ENCODE measurements at places on chromosomes 5 and 9.

DNA sequence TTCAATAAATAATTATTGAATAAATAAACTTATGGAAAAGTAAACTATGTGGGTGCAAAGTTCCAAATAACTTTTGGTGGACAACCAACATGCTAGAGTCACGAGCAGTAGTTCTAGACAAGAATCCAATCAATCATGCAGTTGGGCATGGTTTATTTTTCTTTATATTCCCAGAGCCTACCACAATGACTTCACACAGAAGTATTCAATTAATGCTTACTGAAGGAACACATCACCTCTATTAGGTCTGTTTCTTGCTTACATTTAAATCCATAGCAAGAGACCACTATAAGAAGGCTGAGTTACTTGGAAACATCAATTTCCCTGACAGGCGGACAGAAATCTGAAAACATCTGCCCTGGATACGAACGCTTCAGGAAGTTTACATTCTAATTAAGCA, 214.2 kb downstream of the TMEM232 start:
- no peak for DNase-seq

GRCh38 chr5:144017631-144018030, 152.8 kb downstream of the YIPF5 start:
- no peak for DNase-seq

DNA sequence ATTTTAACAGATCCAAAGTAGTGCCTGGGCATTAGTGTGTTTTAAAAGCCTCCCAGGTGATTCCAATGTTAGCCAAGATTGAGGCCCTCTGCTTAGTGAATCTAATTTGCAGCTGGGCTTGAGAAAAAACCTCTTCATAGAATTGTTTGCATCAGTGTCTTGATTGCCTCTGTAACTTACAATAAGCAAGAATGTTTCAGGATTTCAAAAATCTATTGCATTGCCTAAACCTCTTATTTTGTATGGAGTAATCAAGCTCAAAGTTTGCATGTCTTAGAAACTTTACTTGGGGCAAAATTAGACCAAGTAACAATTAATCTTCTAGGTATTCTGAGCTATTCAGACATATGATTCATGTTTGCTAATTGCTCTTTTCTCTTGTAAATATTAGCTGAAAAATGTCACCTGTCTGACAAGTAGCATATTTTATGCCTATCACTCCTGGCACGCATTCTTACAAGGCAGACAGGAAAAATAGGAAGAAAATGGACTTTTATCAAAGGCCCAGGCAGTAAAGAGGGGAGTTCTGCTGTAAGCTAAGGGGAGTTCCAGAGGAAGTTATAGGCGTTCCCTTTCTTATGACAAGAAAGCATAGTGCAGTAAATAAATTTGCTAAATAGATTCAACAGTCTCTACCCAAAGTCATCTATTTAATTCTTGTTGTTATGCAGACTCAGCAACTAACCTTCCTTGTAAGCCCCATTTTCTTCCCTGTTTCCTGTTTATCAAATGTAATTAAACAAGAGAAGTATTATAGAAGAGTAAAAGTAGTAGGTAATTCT, 21.0 kb downstream of the PDCD1LG2 start:
- DNase-seq = no peak

GRCh38 chr5:141349917-141350619, at the start of gene PCDHGB1:
PCDHGB1 (plus strand) TSS chr5:141350099; CDS start chr5:141350261, 162 bp downstream.
- DNase-seq = peak; percentile 27

- DNase-seq = no peak
Observed at GRCh38 chr9:134200730-134201129, 36.4 kb upstream of the RNU6ATAC start.

DNA sequence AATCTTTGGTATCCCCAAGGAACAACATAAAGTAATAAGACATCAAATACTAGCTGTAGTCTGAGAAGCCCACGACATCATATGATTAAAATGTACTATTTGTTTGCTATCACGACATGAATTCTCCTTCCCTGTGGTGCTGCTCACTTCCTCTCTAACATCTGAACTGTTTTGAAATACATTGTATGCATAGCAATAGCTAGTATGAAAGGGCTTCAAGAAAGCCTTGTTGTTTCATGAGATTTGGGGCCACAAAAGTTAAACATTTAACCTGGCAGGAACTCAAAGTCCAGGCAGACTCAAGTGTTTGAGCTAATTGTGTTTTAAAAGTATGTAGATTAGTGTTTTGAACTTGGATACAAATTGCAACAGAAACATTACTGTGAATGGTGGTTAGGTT, 237.4 kb upstream of the PTGER4 start:
- no peak for DNase-seq

DNA sequence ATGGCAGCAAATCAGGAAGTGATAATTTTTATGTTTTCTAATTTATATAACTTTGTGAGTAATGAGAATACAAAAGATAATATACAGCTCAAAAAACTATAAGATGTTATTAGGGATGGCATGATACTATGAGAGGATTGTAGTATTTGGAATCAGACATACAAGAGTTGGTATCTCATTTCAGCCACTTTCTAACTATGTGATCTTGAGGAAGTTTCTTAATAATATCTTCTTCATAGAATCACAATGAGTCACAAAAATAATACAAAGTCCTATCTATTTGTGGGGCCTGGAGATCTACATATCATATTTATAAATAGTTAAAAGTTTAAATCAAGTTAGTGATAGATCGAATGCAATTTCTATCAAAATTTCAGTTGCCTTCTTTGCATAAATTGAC, 23.7 kb upstream of the TMED7 start:
- DNase-seq = no peak

DNA sequence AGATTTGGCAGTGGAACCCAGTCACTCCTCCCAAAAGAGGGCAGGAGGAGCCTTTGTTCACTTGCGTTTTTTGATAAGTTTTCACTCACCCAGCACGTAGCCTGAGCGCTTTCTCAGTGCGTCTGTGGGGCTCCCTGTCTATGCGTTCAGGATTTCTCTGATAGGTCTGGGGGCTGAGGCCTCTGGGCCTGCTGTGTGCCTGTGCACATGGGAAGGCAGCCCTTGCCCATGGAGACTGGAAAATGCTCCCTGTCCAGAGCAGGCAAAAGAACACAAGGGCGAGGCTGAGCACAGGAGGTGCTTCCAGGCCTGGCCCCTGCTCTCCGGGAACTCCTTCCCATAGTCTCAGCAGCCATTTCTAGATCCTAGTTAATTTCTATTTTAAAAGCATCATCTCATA, 249.9 kb downstream of the FSTL4 start:
- DNase-seq = no peak

DNA sequence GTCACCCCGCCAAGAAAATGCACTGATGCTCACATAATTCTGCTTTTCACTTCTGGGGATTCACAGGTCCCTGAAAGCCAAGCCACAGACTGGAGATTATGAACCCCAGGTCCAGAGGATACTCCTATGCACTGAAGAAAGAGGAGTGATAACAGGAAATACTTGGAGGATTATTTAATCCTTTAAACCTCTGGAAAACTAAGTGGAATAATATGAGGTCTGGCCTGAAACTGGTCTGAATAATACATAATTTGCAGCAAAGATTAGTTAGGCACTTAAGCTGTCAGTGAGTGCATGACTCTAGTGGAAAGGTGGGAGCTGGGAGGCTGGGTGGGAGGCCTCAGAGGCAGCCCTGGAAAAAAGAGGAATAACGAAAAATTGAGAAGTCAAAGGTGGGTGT, 45.7 kb downstream of the MARCHF3 start:
- DNase-seq = no peak

DNA sequence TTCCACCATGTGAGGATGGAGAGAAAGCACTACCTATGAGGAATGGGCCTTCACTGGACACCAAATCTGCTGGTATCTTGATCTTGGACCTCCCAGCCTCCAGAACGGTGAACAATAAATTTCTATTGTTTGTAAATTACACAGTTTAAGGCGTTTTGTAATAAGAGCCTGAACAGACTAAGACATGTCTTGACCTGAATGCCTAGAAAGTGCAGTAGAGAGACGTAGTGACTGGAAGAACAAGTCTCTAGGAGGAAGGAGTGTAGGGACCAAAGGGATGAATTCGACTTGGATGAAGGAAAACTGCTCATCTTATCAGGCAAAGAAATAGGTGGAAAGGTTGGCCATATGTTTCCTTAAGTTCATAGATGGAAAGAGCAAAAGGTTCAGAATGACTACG, 309.8 kb upstream of the RGMB start:
- DNase-seq = no peak

DNA sequence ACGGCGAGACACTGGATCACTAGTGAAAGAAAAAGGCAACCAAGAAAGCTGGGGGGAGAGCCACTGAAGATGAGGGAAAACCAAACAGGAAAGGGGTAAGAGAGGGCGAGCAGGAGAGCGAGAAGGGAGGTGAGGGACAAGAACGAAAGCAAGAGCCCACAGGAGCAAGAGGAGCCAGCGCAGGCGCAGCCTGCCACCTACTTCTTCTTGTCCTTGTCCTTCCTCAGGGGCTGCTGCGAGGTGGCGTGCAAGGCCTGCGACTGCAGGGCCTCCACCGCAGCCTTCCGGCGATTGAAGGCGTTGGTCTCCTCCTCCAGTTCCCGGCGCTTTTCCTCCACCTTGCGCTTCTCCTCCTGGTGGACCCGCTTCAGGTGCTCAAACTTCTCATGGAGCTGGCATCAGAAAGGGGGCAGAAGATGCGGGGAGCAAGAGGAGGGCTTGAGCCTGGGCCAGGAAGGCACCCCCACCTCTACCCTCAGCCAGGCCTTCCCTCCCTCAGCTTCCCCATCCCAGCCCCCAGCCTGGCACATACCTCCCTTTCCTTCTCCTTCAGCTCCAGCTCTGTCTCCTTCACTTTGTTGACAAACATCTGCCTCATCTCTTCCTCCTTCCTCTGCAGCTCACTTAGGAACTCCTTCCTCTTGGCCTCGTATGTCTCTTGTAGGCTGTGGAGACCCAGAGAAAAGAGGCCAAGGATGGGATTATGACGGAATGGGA, 13.5 kb downstream of the CCNI2 start:
- no peak for DNase-seq

DNA sequence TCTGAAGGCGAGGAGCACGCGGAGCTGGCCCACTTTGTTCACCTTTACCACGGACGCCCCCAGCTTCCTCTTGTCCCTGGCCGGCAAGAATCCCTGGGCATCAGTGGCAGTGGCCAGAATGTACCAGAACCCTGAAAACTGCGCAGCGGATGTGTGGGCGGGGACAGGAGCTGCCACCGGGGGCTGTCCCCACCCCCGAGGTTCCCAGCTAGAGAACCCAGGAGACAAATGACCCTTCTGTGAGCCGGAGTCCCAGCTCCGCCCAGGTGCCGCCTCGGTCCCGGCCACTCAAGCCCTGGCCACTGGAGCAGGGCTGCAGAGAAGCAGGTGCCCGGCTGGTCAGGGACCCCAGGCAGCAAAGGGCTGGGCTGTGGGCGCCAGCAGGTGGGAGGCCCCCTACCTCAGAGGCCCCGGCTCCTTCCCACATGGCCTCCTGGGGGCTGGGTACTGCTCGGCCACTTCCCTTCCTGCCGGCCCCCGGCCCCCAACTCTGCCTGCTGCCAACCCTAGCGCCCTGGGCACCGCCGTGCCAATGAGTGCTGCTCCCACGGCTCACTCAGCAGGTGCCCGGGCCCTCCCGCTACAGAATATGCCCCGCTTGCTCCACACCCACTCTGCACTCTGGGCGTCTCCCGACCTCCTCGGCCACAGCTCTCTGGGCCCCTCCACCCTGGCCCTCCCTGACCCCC, 713 bp downstream of the LCN10 start:
- DNase-seq = no peak

Data from stimulated activated CD4-positive, alpha-beta T cell treated with anti-CD3 and anti-CD28 coated beads, Interleukin-2, amount 100 ng/mL, for 24 hours (primary cell).